Putamen (tissue), 1 donor: ENCODE measurements at places on chromosomes 7 and 10.

DNA sequence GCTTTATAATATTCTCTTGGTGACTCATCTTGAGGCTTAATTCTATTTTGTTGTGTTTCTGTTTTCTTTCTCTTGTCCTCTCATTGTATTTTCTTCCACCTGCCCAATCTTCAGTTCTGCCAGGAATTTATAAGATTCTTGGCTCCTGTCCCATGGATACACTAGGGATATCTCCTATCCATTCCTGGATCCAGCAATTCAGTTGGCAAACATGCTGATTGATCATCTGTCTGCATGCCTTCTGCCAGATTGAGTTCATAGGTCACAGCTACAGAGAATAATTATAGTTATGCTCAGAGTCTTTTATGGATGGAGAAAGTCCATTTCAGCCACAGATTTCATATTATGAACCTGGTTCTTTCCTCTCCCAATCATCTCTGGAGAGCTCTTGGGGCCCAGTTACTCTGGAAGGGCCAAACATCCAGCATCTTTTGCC lies 140.4 kb upstream of the MAGI2 start:
- no peak for DNase-seq

- DNase-seq = no peak
These were observed 152.5 kb upstream of the TNS3 start for GRCh38 chr7:47734287-47734948.

DNA sequence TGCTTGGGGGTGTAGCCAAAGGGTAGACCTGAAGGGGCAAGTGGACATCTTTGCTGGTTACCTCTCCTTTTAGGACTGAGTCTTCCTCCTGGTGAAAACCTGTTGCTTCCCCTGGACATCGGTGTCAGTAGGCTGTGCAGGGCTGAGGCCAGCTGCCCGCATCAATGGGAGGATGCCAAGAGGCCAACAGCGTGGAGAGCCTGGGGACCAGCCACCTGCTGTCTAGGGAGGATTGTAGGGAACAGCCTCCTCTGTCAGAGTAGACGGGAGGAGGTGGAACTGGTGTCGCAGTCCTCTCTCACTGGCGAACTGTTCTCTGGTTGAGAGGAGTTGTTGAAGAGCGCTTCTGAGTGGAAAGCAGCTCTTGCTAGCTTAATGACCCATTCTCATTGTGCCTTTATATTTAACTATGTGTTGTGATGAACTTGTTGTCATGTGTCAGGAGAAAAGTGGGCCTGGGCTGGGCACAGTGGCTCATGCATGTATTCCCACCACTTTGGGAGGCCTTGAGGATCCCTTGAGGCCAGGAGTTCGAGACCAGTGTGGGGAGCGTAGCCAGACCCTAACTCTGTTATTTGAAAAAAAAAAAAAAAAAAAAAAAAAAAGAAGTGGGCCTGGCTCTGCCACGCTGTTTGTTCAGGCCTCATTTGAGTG lies 1.8 kb downstream of the SUFU start:
- no peak for DNase-seq

- peak; percentile 23 for DNase-seq
These were observed 453 bp downstream of the URGCP start for GRCh38 chr7:43905956-43906330.

- no peak for DNase-seq
These were observed 24.6 kb upstream of the KDM7A start for GRCh38 chr7:140201393-140201792.

- no peak for DNase-seq
These were observed 30.4 kb upstream of the RSU1 start for GRCh38 chr10:16847644-16848043.

DNA sequence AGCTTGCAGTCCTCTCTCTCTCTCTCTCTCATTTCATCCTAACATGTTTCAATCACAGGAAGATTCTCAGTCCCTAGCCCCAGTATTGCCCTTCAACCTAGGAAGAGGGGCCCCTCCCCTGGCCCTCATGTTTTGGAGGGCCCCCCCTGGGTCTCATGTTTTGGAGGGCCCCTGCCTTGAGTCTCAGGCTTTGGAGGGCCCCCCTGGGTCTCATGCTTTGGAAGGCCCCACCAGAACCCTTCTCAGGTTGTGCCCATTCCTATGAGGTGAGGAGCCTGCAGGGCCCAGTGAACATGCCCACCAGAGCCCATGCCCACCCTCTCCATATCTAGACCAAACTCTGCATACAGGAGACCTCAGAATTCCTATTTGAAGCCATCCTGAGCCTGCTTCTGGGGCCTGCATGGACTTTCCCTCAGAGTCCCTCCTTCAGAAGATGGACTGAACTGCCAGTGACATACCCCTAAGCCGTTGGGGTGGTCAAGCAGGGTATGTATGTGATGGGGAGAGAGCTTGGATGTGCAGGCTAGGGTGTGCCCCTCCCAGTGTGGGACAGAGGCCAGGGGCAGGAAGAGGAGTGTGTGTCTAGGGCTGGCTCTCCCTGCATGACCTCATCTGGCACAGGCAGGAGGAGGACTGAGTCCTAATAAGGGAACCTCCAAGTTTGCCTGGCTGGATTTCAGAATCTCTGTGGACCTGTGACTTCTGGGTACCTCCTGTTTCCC lies 8.1 kb upstream of the VDAC2 start:
- no peak for DNase-seq

DNA sequence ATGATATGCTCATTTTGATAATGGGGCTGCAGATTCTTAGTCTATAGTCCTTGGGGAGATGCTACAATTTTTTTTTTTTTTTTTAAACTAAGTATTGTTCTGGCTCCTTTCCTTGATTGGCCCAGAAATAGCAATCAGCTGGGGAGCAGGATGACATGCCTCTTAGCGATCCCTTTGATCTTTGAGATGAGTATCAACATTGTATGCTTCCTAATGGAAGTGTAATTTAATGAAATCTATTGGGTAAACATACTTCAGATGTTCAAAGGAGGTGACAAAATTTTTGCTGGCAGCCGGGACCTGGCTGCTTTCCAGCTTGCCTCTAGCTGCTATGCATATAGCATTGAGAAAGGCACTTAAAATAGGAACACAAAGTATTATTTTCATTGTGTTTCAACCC lies 43.5 kb downstream of the VTI1A start:
- no peak for DNase-seq

DNA sequence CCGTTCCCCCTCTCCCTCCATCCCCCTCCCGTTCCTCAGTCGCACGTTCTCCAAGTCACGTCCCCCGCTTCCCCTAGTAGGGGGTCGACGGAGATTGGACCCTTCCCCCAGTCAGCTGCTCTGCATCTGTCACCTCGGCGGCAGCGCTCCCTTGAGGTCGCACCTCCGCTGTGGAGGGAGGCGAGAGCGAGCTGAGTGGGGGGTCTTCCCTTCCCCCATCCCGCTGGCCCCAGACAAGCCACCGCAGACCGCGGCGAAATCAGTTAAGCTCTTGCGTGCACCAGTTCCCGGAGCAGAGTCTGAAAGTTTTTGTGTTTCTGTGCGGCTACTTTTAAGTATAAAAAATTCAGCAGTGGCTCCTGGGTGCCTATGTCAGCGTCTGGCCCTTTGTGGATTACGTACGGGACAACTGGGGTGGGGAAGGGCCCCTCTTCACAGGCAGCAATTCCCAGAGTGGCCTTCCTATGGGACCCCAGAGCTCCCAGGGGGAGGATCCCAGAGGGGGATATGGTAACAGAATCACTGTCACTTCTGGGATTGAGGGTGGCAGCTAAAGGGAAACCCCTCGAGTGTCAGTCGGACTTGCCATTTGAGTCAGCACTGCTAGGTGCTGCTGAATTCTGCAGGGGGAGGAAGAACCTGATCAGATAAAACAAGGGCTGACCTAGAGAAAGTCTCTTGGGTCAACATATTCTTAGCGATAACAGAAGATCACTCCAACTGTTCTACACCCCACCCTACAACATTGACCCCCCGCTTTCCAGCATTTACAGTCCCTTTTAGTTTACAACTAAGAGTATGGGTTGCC lies 12.5 kb upstream of the DDIT4 start:
- DNase-seq = no peak

DNA sequence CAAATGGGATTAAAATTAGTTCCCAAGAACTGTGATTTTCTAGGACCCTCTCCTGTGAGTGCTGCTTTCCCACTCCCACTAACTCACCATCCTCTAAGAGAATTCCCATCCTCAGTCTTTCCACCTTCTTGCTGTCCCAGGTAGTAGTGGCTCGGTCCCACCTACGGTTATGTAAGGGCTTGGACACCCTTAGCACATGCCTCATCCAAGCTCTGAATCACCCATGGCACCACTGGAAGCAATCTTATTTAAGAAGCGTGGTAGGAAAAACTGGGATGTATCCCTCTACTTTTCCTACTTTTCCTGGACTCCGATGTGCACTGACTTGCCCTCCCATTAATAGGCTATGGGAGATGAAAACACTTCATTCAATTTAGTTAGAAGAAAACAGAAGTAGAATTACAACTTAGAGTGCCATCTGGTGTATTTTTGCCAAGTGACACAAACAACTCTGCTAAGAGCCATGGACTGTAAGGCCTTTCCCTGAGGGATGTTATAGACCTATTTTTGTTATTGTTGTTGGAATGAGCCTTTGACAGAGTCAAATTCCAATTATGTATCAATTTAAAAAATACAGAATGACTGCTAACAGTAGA lies 13.7 kb upstream of the ANKRD22 start:
- DNase-seq = no peak

GRCh38 chr7:134059921-134060320 lies 67.2 kb upstream of the LRGUK start:
- DNase-seq = no peak

DNA sequence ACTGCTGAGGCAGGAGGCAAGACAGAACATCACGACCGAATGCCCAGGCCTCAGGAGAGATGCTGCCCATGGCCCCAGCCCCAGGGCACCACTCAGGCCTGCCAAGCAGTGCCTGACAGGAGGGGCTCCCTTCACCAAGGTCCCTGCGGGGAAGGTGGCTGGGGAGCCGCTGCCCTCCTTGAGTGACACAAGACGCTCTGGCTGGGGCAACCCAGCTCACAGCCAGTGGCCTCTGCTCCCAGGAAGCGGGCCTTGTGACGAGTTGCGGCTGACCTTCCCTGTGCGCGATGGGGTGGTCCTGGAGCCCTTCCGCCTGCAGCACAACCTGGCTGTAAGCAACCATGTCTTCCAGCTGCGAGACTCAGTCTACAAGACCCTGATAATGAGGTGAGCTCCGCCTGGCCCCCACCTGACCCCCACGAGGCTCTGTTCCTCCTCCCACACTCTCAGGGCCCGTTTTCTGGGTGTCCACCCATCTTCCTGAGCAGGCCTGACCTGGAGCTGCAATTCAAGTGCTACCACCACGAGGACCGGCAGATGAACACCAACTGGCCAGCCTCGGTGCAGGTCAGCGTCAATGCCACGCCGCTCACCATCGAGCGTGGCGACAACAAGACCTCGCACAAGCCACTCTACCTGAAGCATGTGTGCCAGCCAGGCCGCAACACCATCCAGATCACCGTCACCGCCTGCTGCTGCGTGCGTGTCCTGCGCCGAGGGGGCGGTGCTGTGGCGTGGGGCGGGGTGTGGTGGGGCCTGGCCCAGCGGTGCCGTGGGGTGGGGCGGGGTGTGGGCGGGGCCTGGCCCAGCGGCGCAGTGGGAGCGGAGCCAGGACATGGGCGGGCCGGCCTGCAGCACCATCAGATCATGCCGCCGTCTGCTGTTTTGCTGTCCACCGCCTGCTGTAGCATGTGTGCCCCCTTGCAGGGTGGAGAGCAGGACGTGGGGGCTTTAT lies 12.8 kb downstream of the ZMIZ2 start:
- DNase-seq = no peak

- DNase-seq = no peak
These were observed 29.1 kb downstream of the RSU1 start for GRCh38 chr10:16788125-16788524.

- DNase-seq = no peak
These were observed 26.5 kb upstream of the C10orf71 start for GRCh38 chr10:49272251-49273081.

DNA sequence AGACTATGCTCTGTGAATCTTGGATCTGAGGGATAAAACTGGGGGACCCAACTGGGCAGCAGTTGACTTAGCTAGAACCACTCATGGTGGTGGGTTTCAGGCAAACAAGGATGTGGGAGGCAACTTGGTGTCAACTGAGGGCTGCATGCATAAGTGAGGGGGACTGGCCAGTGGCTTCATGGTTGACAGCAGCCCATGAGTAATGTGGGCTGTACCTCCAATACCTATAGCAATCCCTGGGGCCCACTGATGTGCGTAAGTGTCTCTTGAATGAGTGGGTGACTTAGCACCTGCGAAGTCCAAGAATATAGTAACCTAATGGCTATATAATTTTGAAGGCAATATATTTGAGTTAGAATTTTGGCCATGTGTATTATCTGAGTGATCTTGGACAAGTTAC lies 13.7 kb upstream of the MAP3K8 start:
- DNase-seq = no peak

DNA sequence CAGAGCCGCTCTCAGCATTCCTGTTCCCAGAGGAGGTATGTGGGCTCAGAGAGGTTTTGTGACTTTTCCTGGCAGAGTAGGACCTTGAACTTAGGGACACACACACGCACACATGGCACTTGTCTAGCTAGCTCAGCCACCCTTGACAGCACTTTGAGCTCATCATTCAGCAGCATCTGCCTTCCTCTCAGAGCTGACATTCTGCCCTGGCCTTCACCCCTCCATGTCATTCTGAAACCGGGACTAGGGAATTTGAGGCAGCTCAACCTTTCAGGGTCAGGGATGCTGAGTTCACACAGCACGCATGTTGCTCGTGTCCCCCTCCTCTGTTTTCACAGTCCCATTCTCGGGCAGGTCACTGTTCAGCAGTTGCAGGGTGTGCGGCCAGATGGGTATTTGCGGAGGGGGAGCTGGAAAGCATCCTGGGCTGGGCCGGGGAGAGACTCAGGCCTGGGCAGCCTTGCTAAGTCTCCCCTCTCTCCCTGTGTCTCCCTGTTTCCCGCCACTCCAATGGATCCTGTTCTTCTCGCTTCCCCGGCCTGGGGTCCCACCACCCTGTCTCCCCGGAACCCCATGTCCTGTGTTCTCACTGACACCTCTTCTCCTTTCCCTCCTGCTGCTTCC lies 78.0 kb downstream of the COL13A1 start:
- no peak for DNase-seq
